ENCODE measurements at places on chromosomes 12 and 14.

GRCh38 chr14:26486922-26487321, 110.9 kb downstream of the NOVA1 start:
- H3K4me3 ChIP-seq, result no peak overlapping the region
- H3K27me3 ChIP-seq, result no peaks in the 10 kb centered on the region
- H3K4me1 ChIP-seq, result no peaks in the 10 kb centered on the region
- no peak for DNase-seq
- no peaks in the 10 kb centered on the region for H3K36me3 ChIP-seq

DNA sequence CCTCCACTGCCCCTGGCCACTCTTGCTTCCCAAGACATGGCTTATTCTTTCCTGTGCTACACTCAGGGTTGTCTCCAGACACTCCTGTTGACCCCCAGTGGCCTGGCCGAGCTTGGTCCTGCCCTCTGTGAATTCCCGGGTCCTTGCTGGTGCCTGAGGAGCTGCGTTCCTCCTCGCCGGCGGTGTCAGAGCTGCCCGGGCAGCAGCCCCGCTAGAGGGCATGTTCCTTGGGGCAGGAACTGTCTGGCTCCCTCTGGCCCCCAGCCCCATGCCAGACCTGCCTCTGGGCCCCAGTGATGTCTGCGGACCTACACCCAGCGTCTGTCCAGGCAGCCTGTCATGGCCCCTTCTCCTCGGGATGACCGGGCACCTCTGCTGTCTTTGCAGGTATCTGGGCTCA, 68.4 kb downstream of the AACS start:
- H3K4me1 ChIP-seq, result no peaks in the 10 kb centered on the region
- no peak overlapping the region for H3K27ac ChIP-seq
- H3K4me3 ChIP-seq, result no peak overlapping the region
- H3K27me3 ChIP-seq, result no peaks in the 10 kb centered on the region

DNA sequence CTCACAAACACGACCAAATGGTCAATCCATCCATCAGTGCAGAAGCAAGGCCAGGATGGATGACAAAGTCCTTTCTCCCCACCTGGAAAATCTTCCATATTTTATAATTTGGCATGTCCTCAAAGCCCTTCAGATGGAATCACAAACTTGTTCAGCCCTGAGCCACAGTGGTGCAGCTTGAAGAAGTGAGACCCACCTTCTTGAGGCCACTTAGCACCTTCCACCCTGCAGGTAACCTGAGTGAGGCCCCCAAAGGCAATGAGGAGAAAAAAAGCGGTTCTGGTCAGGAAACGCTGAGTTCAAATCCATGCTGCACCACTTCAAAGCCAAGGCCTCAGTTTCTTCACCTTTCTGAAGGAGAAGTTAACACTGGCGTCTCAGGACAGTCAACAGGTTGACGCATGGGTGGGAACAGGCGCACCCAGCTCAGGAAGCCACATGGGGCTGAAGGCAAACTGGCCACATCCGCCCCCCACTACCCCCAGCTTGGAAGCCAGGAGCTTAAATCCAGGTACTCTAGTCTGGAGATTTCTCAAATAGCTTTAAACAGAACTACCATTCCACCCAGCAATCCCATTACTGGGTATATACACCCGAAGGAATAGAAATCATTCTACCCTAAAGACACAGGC, 320.4 kb downstream of the BCL11B start:
- no peak overlapping the region for H3K4me3 ChIP-seq
- no peaks in the 10 kb centered on the region for H3K27me3 ChIP-seq
- no peak overlapping the region for H3K27ac ChIP-seq
- no peaks in the 10 kb centered on the region for H3K4me1 ChIP-seq

- H3K4me3 ChIP-seq, result no peak overlapping the region
- H3K4me1 ChIP-seq, result no peaks in the 10 kb centered on the region
- no peaks in the 10 kb centered on the region for H3K27me3 ChIP-seq
These were observed 11.8 kb downstream of the TMCC3 start for GRCh38 chr12:94638521-94638920.

DNA sequence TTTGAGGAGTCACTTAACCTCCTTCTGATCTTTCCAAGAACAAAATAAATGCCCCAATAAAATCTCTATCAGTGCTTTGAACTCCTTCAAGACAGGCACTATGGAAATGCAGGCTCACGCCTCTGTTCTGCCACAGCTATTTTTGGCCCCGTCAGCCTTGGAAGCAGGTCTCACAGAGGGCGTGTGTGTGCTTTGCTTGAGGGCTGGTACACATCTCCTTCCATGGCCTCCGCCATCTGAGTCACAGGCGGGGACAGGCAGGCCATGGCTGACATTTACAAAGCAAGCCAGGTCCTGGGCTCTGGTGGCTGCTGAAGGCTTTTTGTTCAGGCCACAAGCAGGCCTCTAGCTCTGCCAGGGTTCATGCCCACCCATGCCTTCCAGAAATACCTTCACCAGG, 16.0 kb downstream of the PRIMA1 start:
- H3K36me3 ChIP-seq, result no peaks in the 10 kb centered on the region
- no peaks in the 10 kb centered on the region for H3K4me1 ChIP-seq
- H3K4me3 ChIP-seq, result no peak overlapping the region
- no peak overlapping the region for H3K27ac ChIP-seq

- peaks cover 18% of the 10 kb centered on the region for H3K27me3 ChIP-seq
- no peak overlapping the region for H3K27ac ChIP-seq
- no peaks in the 10 kb centered on the region for H3K36me3 ChIP-seq
- no peak overlapping the region for H3K4me3 ChIP-seq
- no peak for DNase-seq
These were observed 13.6 kb downstream of the BCL11B start for GRCh38 chr14:99258341-99258861.

DNA sequence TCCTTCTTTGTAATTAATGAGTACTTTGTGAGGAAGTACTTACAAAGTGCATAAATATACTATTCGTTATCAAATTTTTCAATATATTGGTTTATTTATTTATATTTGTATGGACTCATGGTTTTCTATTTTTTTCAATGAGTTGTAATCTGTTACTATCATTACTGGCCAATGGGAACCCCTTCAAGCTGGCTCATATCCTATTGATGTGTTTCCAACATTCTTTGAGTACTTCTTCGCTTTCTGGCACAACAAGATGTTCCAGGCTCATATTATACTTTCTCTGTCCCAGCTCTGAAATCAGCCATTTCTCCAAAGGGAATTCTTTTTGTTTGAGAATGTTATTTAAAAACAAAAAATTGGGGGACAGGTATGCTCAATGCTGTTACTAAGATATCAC, 17.5 kb downstream of the YBX3 start:
- no peaks in the 10 kb centered on the region for H3K27me3 ChIP-seq
- no peaks in the 10 kb centered on the region for H3K4me1 ChIP-seq
- peaks cover 5% of the 10 kb centered on the region for H3K36me3 ChIP-seq
- no peak for DNase-seq
- no peak overlapping the region for H3K27ac ChIP-seq
- H3K4me3 ChIP-seq, result no peak overlapping the region

DNA sequence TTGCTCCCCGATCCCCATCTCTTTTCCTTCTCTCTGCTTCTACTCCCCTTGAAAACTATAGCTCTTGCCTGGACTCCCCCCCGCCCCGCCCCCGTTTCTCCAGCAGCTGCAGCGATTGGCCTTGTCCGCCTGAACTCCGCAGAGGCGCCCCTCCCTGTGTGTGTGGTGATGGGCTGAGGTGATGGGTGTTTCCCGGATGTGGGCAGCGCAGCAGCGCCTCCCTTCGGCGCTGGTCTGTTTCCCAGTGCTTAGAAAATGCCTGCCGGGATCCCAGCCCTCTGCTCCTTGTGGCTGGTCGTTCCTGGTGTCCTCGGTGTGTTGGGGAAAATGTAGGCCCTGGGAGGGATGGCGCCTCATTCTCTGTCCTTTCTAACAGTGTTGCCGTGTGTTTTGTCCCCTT, 43.3 kb downstream of the GALNT8 start:
- no peaks in the 10 kb centered on the region for H3K4me1 ChIP-seq
- no peak overlapping the region for H3K4me3 ChIP-seq
- no peak overlapping the region for H3K27ac ChIP-seq
- no peaks in the 10 kb centered on the region for H3K36me3 ChIP-seq
- no peak for DNase-seq
- no peaks in the 10 kb centered on the region for H3K27me3 ChIP-seq

DNA sequence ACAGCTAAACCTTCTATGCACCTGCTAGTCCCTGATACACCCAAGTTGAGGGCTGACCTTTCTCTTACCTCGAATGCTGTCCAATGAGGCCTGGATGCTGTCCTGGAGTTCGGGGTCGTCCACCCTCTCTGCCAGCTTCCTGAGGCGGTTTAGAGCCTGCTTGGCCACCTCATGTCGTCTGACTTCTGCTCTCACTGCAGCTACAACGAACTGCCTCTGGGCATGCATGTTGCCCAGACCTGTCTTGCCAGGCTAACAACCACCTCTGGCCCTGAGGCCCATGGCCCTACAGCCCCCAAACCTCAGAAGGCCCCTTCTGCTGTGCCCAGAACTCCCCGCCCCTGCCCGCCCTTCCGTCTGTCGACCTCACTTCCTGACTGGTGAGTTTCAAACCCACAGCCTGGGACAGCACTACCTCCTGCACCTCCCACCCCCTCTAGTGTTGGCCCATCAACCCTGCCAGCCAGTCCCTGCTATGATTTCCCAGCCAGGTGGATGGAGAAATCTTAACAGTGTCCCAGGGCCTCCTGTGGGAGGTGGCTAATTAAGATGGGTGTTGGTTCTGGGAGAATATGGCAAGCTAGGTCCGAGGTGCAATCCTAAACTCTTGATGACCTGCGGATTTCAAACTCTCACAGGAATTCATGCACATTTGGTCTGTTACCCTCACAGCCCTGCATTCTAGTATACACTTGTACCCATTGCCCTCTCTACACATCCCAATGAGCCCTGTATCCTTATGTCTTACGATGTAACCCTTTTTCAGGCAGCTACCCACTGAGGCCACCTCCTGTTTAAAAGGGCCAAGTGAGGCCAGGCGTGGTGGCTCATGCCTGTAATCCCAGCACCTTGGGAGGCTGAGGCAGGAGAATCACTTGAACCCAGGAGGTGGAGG, 2.7 kb upstream of the TSPAN31 start:
- no peak overlapping the region for H3K27ac ChIP-seq
- H3K4me3 ChIP-seq, result no peak overlapping the region
- peaks cover 8% of the 10 kb centered on the region for H3K27me3 ChIP-seq
- DNase-seq, result no peak
- peaks cover 13% of the 10 kb centered on the region for H3K4me1 ChIP-seq
- no peaks in the 10 kb centered on the region for H3K36me3 ChIP-seq

GRCh38 chr12:83196694-83197350, 510.1 kb downstream of the TMTC2 start:
- no peak overlapping the region for H3K4me3 ChIP-seq
- H3K36me3 ChIP-seq, result no peaks in the 10 kb centered on the region
- H3K27ac ChIP-seq, result no peak overlapping the region
- no peaks in the 10 kb centered on the region for H3K27me3 ChIP-seq
- no peak for DNase-seq

DNA sequence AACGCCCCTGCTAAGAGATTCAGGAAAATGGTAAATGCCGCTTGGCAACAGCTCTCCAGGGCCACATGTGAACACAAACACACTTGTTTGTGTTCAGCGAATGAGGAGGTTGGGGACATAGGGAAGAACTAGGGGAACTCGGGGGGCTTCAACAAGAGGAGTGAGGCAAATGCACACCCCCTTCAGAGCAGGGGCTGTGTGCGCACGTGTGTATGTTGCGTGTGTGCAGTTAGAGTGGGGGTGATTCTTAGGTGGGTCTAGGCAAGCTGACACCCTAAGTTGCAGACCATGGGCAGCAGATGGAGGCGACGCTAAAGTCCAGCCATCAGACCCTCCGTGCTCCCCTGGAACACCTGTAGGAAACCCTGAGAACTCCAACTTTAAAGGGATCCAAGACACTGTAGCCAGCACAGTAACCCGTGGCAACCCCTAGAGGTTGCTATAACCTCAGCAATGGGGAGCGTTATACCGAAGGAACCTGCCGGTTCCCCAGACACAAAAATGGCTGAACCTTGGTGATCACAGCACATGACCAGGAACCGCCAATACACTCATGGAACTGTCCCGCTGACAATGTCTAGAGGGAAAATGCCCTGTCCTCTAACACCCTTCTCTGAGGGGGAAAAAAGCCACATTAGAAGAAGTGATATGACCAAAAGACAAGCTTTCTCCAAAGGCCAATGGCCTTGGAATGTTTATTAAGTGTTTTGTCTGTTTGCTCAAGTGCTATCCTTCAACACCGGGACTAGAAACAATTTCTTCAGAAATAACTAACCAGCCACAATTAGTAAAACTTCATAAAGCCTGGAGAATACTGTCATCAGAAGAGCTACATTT, 86.5 kb upstream of the CEP83 start:
- H3K4me1 ChIP-seq, result no peaks in the 10 kb centered on the region
- H3K27ac ChIP-seq, result no peak overlapping the region
- H3K4me3 ChIP-seq, result no peak overlapping the region
- H3K27me3 ChIP-seq, result no peaks in the 10 kb centered on the region
- DNase-seq, result peak; percentile 40

DNA sequence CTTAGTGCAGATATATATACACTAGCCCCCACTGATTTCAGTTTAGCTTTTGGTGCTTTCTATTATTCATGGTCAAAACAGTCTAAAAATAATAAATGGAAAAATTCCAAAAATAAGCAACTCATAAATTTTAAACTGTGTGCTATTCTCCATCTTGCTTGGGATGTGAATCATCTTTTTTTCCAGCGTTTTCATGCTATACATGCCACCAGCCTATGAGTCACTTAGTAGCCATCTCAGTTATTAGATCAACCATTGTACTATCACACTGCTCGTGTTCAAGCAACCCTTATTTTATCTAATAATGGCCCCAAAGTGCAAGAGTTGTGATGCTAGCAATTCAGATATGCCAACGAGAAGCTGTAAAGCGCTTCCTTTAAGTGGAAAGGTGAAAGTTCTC, 73.9 kb upstream of the KRR1 start:
- H3K36me3 ChIP-seq, result no peaks in the 10 kb centered on the region
- H3K27ac ChIP-seq, result no peak overlapping the region
- no peak overlapping the region for H3K4me3 ChIP-seq
- no peaks in the 10 kb centered on the region for H3K27me3 ChIP-seq
- no peaks in the 10 kb centered on the region for H3K4me1 ChIP-seq

- DNase-seq, result peak; percentile 35
- no peaks in the 10 kb centered on the region for H3K27me3 ChIP-seq
- H3K4me3 ChIP-seq, result peak overlapping the region; percentile 68
- H3K36me3 ChIP-seq, result no peaks in the 10 kb centered on the region
- H3K4me1 ChIP-seq, result peaks cover 5% of the 10 kb centered on the region
These were observed 24.0 kb upstream of the HIGD1C start for GRCh38 chr12:50928392-50928791.

DNA sequence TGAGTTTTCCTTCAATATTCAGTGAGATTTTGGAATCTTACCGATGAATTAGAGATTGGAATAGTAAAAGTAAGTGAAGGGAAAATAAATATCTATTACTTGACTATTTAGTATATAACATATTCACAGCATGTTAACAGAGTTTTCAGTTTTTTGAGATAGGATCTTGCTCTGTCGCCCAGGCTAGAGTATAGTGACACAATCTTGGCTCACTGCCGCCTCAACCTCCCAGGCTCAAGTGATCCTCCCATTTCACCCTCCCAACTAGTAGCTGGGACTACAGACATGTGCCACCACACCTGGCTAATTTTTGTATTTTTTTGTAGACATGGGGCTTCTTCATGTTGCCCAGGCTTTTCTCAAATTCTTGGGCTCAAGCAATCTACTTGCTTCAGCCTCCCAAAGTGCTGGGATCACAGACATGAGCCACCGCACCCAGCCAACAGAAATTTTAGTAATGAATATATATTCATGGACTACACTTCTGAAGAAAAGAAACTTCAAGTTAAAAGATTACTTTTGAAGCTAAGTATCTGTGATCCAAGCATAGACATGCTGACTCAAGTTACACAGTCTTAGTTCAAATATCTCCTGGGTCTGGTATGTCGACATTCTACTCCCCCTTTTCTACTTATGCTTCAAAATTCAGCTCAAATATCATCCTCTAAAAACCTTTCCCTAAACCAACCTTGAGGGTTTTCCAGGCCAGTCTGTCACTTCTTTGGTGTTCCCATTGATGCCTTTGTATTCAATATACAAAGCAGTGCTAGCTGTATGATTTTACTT, 13.8 kb downstream of the UBE2N start:
- DNase-seq, result no peak
- peaks cover 23% of the 10 kb centered on the region for H3K4me1 ChIP-seq
- peak overlapping the region; percentile 2 for H3K27ac ChIP-seq

Measured in prostate gland (tissue), 2 donors.